Liver (tissue), 10 donors: ENCODE measurements at places on chromosomes 11 and 22.

DNA sequence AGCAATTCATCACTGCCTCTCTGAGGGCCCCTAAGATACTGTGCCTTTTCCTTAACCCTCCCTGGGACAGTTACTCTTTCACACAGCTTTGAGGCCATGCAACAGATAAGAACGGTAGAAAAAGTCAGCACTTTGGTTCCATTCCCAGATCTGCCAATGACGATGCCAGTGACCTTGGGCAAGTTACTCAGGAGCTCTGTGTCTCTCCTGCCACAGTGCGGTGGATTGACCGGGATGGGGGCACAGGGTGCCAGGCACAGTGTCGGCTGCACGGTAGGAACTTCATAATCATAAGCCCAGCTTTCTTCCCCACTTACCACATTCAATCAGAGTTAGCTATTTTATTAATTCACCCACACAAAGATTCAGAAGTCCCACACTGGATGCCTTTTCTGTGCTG is 1041.8 kb downstream of the TBC1D22A start:
- no peaks in the 10 kb centered on the region for H3K4me1 ChIP-seq
- H3K27ac ChIP-seq: no peak overlapping the region
- H3K36me3 ChIP-seq: no peaks in the 10 kb centered on the region
- H3K27me3 ChIP-seq: no peaks in the 10 kb centered on the region
- no peak for DNase-seq

DNA sequence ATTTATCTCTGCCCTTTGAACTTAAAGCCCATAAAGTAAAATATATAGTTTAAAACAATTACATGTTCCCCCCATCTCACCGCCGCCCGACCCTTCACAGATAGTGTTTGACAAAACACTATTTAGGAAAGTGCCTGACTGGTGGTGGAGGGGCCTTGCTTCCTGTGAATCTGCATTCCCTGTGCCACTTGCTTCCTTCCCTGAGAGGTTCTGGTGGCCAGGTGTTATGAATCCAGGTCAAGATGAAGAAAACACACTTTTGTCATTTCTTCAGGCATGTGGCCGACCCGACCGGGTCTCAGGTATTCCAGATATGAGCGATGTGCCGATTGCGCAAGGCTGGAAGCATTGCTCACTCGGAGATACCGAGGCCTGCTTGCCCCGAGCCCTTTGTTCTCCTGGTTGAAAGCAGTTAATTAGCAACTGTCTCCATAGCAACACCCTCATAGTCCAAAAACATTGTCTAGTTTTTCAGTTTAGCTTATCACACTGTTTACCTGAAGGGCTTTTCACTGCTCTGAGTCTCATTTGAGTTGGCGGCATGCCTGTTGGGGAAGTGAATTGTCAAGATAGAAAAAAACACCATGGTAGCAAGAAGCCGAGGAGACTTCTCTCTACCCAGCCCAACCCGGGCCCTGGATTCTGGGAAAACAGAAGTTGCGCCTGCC is 128.3 kb downstream of the TEAD1 start:
- peak overlapping the region; percentile 11 for H3K27ac ChIP-seq
- no peak overlapping the region for H3K4me3 ChIP-seq
- H3K27me3 ChIP-seq: no peaks in the 10 kb centered on the region
- peaks cover 2% of the 10 kb centered on the region for H3K4me1 ChIP-seq

DNA sequence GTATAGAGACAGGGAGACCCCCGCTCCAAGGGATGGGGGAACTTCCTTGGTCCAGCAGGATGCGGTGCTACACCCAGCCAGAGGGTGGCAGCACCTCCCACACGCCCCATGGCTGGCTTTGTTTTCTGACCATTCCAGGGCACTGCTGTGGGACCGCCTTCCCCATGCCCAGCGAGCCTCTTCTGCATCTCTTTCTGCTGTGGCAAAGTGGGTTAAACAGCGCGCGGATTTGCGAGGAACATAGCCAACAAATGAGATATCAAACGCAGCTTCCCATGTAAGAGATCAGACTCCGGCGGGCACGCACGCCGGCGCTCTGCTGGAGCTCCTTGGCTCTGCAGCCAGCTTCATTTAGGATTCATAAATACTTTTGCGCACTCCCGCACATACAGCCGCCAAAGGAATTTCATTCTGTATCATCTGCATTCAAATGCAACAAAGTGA is 485.8 kb upstream of the CADM1 start:
- H3K4me3 ChIP-seq: no peak overlapping the region
- H3K27me3 ChIP-seq: no peaks in the 10 kb centered on the region
- no peak overlapping the region for H3K27ac ChIP-seq
- no peak for DNase-seq
- H3K4me1 ChIP-seq: no peaks in the 10 kb centered on the region

GRCh38 chr11:2390725-2391151 is 9.8 kb upstream of the TSSC4 start:
- peak overlapping the region; percentile 35 for H3K27ac ChIP-seq
- H3K36me3 ChIP-seq: peaks cover 10% of the 10 kb centered on the region
- no peak for DNase-seq
- H3K4me1 ChIP-seq: peaks cover 29% of the 10 kb centered on the region
- H3K4me3 ChIP-seq: no peak overlapping the region

GRCh38 chr11:128660947-128661346 is 32.9 kb upstream of the FLI1 start:
- no peaks in the 10 kb centered on the region for H3K36me3 ChIP-seq
- no peak overlapping the region for H3K4me3 ChIP-seq
- no peak overlapping the region for H3K27ac ChIP-seq
